ENCODE measurements at places on chromosomes 5 and 9.

GRCh38 chr5:107450531-107450930 is 220.2 kb downstream of the EFNA5 start:
- DNase-seq = no peak

GRCh38 chr5:104355350-104355749 is 792.8 kb upstream of the NUDT12 start:
- no peak for DNase-seq

DNA sequence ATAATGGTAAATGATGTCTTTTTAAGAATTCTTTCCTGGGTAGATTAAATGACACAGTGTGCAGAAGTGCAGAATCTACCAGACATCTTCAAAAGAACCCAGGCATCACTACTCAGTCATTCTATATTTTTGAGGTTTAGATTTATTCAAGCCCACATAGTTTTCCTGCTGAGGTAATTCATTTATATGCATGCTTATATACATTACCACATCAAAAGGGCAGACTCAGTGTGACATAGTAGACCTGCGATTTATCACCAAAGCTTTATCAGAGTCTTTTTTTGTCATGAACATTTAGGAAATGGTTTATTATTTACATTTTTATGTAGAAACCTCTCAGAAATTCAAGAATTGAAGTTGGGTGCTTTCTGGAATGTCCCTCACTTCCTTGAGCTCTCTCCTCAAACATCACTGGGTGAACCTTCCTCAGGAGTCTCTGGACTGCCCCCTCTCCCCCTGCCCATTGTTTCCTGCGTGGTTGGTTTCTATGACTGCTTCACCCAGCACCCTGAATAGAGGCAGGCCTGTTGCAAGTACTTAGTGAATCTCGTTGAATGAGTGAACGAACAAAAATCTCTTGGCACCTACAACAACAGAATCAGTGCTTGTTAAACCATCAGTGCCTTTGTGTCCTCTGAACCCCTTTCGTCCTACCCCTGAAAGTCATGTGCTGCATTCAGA is 42.5 kb downstream of the ADAMTS16 start:
- DNase-seq = no peak

- DNase-seq = no peak
These were observed at the start of gene GFI1B for GRCh38 chr9:132978451-132979131. TSS of gene GFI1B (plus strand) at chr9:132978694. CDS start at chr9:132986679, 7,985 bp downstream.

- no peak for DNase-seq
These were observed 18.4 kb upstream of the LRRC14B start for GRCh38 chr5:172841-173251.
